Fibroblast of mammary gland (primary cell): ENCODE measurements at places on chromosomes 5 and 9.

DNA sequence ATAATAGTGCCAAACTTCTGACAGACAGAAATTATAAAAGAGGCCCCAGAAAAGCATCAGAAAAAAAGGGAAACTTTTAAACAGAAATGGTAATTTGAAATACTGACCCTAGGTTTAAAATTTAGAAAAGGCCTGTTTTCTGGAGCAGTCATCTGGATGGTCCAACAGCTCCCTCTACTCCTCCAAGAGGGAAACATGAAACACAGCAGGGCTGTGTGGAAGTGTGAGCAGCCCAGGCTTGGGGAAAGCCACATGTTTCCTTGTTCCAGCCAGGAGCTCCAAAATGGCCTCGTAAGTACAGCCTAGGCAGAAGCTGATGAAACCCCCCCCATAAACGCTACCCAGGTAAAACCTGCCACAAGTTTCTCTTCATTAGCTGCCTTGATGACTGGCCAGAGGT is 499.3 kb upstream of the ADAMTS16 start:
- DNase-seq, result no peak

DNA sequence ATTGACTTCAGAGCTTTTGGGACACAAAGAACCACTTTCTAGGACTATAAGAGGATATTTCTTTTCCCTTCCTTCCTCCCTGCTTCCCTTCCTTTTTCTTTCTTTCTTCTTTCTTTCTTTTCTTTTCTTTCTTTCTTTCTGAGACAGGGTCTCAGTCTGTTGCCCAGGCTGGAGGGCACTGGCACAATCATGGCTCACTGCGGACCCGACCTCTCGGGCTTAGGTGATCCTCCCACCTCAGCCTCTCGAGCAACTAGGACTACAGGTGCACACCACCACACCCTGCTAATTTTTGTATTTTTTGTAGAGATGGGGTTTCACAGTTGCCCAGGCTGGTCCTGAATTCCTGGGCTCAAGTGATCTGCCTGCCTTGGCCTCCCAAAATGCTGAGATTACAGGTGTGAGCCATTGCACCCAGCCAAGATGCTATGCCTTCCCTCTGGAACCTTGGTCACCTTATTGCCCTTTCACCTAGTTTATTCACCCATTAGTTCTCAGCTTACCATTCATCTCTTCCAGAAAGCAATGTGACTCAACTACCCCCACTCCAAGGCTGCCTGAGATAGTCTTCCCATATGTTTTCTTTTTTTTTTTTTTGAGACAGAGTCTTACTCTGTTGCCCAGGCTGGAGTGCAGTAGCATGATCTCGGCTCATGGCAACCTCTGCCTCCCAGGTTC is 10.1 kb downstream of the PLIN2 start:
- DNase-seq, result peak; percentile 74

GRCh38 chr5:9233712-9234111 is 312.2 kb downstream of the SEMA5A start:
- no peak for DNase-seq

- DNase-seq, result no peak
Measured at GRCh38 chr9:3514786-3515185, 11.0 kb downstream of the RFX3 start.

DNA sequence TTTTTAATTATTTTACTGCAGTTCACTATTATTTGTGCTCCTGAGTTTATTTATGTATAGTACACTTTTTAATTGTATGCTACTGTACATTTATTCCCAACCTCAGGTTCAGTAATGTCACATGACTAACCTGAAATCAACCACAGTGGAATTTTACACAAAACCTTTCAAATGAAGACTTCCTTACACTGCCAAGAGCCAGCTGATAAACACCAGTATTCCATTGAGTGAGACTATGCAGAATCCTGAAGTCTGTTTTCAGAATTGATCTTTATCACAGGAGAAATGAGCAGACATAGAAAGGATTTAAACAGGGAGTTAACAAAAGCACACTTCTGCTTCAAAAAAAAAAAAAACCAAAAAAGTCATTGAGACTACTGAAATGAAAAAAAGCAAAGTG is 219.5 kb downstream of the PRR16 start:
- DNase-seq, result no peak
